Inflammatory macrophage treated with lipopolysaccharide for 1 hour (primary cell): ENCODE measurements at places on chromosomes 13 and 19.

DNA sequence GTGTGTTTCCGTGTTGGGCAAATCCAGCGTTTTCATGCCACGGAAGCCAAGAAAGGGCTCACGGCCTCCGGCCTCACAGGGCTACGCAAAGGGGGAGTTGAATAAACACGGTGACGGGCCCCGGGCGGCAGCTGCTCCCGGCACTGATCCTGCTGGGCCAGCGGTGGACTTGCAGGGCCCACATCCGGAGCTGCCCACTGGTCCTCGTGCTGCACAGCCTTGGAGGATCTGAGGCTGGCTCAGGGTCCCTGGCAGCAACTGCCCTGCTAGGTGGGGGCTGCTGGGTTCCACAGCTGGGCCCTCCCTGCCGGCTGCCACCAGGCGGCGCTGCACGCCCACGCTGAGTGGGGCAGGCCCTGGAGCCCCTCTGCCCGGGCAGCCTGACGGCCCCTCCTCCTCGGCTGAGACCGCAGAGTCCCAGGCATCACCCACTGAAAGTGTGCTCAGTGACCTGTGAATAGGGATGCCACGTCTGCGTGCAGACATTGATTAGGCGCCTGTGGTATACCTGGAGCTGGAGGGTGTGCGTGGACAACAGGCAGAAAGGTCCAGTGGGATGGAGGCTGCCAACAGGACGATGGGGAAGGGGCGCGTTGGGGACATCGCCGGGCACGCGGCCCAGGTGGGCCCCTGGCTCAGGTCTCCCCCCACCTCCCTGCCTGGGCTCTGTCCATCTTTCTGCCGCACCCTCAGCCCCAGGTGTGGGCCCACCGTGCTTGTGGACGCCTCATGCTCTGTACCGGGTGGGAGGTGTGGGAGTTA is 5.3 kb upstream of the HCN2 start:
- DNase-seq = no peak

DNA sequence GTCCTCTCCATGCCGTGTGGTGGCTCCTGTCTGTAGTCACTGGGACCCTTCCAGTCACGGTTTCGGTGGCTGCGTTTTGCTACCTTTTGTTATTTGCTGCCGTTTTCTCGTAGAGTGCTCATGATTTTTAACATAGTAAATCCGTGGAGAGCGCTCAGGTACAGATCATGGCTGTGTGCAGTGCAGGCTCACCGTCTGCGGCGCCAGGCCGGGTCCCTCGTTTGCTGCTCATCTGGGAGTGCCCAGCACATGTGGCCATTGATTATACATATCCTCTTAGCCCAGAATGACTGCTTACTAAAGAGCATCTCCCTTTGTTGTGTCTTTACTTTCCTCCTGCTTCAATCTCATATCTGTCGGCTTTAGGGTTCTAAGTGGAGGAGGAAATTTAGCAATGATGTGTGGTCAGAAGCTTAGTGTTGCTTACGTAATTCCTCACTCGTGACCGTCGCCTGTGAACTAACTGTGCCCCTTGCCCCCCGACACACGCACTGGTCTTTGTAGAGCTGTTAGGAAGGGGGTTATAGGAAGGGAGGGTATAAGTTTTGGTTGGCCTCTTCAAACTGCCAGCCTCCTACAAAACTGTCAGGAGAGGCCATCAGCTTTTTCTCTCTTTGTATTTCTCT is 31.8 kb downstream of the TFDP1 start:
- DNase-seq = peak; percentile 56

DNA sequence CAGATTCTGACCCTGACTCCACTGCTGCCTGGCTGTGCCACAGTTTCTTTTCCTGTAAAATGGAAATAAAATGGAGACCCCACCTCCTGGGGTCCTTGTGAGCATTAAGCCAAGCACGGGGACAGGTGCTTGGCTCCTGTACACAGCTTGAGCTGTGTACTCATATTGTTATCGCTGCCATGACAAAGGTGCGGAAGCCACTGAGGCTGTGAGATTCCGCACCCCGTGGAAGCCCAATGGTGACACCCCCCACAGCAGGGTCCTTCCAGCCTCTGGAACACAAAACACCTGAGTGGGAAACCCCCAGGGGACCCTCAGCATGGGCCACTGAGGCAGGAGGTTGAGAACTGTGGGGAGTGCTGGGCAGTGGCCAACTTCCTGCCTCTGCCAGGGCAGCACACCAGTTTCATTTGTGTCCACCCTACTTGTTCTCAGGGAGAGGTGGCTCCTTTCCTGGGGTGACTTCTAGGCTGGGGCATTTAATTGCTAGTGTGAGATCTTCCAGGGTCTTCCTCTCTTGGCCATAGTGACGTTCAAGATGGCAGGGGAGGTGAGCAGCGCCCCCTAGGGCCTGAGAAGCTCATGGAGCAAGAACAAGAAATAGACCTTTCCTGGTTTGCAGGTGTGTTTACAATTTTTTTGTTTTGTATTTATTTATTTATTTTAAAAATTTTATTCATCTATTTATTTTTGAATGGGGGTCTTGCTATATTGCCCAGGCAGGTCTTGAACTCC is 5.4 kb upstream of the JSRP1 start:
- peak; percentile 61 for DNase-seq

DNA sequence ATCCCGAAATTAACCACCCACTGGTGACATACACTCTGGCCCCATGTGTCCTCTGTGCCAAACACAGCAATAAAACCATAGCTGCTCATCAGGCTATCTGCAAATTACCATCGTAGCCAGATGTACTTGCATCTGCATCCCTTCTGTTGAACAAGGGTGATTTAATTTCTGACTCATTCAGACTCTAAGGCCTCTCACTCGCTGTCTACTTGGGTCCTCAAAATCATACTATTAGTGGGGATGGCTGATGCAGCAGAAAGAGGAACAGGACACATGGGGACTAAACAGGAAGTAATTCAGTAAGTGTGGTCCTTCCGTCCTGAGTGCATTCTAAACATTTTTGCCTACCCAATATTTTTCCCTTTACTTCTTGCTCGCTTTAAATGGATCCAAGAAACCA is 2275.0 kb upstream of the PCDH20 start:
- DNase-seq = no peak

DNA sequence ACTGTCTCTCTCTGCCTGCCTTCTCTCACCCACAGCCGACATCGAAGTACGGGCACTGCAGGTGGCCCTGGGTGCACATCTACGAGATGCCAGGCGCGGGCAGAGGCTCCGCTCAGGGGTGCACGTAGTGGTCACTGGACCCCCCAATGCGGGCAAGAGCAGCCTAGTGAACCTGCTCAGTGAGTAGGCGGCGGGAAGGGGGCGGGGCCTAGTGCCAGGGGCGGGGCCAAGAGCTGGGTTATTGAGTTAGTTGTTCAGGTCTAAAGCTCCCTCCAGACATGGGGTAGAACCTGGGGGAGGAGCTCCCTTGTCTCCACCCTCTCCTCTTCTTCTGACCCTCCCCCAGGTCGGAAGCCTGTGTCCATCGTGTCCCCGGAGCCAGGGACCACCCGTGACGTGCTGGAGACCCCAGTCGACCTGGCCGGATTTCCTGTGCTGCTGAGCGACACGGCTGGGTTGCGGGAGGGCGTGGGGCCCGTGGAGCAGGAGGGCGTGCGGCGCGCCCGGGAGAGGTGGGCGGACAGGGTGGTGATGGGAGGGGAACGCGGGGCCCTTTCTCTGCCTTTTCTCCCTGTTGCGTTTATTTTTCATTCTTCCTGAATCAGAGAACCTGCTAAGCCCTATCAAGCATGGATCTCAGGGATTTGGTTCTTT is 1.9 kb downstream of the GTPBP3 start:
- no peak for DNase-seq

DNA sequence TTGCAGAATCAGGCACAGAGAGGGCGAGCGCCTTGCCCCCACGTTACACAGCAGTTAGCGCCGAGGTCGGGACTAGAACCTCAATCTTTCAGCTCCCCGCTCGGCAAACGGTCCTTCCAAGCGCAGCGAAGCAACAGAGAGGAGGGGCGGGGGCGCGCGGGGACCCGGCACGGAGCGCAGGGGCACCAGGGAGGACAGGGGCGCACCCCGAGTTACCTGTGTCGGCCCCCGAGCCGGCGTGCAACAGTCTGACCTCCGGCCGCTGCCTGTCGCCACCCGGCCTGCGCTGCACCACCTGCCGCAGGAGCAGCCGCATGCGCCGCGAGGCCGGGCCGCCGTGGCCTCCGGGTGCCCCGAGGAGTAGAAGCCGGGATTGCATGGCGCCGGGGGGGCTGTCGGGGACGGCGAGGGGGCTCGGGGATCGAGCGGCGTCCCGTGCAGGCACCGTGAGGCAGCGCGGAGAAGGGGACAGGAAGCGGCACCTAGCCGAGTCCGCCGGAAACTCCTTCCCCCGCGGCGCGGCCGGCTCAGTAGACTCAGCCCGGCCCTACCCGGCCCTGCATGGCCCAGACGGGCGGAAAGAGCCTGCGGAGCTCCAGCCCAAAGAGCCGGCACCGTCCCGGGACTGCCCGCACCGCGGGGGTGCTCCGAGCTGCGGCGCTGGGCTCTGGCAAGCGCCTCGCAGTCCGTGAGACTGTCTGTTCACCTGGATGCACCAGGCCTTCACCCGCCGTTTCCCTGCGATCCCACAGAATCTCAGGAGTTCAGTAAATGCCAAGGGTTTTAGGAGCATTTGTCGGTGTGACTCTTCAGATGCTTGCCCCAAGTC is at the start of gene VWA8:
VWA8 (minus strand) TSS at position 473 of the 829 bp plus-strand sequence; CDS start at position 379, 94 bp downstream.
- peak; percentile 70 for DNase-seq

GRCh38 chr13:108964606-108965005 is 335.2 kb downstream of the MYO16 start:
- DNase-seq = no peak

DNA sequence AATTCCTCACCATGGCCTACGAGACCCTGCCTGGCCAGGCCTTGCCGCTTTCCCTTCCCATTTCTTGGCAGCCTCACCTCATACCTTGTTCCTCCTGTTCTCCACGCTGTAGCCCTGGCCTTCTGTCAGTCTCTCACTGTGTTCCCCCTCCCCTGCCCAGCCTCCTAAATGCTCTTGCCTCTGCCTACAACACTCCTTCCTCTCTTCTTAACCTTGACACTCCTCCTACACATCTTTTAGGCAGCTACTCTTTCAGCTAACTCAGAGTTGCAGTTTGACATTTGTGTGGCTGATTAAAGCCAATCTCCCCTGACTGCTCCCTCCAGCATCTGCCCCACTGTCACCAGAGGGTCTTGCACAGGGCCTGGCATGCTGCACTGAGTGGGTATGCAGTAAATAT is 150.8 kb downstream of the FLT1 start:
- no peak for DNase-seq

DNA sequence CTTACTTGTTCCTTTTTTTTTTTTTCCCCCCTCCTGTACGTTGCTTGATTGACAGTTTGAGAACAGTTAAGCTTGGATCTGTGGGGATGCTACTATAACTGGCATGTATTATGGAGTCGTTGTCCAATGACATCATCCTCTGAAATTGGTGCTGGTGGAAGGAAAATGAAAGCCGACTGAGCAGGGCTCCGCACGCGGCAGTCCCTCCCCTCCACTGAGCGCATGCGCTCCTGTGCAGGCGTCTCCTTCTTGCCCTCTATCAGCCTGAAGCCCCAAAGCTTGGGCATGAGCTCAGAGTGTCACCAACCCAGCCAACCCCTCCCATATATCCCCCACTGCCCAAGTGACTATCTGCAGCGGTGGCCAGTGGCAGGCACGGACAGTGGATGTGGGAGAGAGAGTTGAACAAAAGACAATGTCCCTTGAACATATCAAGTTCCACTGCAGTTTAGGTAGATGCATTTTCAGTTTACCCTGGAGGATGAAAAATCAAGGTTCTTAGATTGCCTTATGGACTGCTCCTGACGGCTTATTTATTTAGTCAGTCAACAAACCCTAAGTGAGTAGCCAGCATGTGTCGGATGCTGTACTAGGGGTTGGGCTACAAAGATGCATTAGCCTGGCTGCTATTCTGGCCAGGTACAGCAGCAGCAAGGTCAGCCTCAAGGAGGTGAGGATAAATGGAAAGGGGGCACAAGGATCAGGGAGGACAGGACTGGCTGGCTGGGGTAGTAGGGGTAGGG is 20.8 kb downstream of the MBNL2 start:
- no peak for DNase-seq

GRCh38 chr19:29769997-29770396 is 41.8 kb upstream of the CCNE1 start:
- no peak for DNase-seq

DNA sequence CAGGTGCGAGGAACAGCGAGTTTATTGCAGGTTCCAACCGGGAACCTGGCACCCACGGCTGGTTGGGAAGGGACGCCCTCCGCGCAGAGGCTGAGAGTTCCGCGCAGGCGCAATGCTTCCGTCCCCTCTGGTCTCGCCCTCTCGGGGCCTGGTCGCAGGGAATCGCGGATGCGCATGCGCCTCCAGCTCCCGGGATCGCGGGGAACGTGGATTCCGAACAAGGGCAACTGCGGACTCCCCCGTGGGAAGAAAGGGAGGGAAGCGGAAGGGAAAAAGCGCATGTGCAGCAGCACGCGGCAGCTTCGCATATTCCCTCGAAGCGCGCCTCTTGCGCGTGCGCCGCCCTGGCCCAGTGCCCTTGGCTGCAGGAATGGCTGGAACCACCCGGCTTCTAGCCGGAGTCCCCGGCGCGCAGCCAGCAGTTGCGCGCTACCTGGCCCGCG is 1.1 kb downstream of the TSSK6 start:
- peak; percentile 62 for DNase-seq

- no peak for DNase-seq
Measured at GRCh38 chr13:44158881-44159632, 214.6 kb upstream of the SERP2 start.

- DNase-seq = no peak
Measured at GRCh38 chr13:41502673-41503072, 45.3 kb downstream of the RGCC start.

GRCh38 chr19:12896460-12896859 is 5.5 kb downstream of the GCDH start:
- DNase-seq = no peak

GRCh38 chr13:110225609-110226574 is 81.1 kb downstream of the COL4A1 start:
- DNase-seq = no peak

DNA sequence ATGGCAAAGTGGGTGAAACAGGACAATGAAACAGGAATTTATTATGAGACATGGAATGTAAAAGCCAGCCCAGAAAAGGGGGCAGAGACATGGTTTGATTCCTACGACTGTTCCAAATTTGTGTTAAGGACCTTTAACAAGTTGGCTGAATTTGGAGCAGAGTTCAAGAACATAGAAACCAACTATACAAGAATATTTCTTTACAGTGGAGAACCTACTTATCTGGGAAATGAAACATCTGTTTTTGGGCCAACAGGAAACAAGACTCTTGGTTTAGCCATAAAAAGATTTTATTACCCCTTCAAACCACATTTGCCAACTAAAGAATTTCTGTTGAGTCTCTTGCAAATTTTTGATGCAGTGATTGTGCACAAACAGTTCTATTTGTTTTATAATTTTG is 8.6 kb downstream of the CLN5 start:
- DNase-seq = no peak

DNA sequence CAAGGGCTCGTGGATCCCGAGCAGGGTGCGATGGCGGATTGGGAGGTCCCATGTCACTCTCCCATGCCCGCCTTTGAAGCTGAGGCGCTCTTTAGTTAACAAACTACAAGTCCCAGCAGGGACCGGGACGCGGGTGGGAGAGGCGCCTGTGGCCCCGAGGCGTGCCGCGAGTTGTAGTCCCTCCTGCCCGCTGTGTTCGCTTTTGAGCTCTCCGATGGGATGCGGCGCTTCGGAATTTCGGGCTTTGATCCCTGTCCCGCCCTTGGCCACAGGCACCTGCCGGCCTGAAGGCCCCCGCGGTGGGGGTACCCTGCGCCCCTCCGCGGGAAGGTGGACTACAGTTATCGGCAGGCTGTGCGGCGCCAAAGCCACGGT is 11.0 kb downstream of the CYTH2 start:
- no peak for DNase-seq
